Psoas muscle (tissue), 8 donors: ENCODE measurements at places on chromosomes 1 and 21. TPM values are rescaled to one million over a fixed set of nuclear protein-coding genes. Genes with fewer than 3 reads are reported as not detected.

The TMOD4 gene
- total RNA-seq: 418 TPM

- H3K27me3 ChIP-seq: peaks cover 2% of the 10 kb centered on the region
- no peak overlapping the region for H3K27ac ChIP-seq
- H3K4me1 ChIP-seq: no peaks in the 10 kb centered on the region
- H3K4me3 ChIP-seq: no peak overlapping the region
Measured at GRCh38 chr21:41302976-41303375, 13.6 kb upstream of the FAM3B start.

The CELA3A gene
- total RNA-seq: not detected

The REN gene
- total RNA-seq: not detected

The ABCA4 gene
- total RNA-seq: 0.09 TPM

DNA sequence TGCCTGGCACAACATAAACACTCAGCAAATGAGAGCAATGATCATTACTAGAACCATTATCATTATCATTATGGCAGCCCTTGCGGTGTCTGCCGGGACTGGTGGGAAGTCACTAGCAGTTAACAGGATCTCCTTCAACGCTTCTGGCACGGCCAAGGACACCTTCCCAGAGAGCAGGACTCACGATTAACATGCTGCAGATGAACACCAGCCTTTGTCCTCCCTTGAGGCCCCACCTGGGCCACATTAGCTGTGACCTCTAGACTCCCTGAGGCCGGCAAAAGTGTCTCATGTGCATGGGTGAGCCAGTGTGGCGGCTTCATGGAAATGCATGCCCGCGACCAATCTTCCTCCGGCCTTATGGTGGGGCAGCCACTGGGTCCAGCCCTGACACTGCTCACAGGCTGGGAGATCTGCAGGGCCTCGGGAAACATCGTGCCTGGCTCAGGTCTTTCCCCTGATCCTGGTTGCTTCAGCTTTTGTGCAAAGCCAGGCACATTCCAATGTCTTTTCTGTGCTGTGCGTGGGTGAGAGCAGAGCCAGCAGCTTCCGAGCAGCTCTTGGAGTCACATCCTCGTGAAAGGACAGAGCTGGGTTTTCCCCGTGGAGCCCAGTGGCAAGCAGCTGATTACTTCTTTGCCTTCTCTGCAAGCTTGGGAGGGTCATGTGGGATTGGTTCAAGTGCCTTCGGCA, 107.3 kb downstream of the HMGB4 start:
- no peaks in the 10 kb centered on the region for H3K4me1 ChIP-seq
- no peak overlapping the region for H3K4me3 ChIP-seq
- no peaks in the 10 kb centered on the region for H3K27me3 ChIP-seq

- peak; percentile 80 for DNase-seq
- peaks cover 12% of the 10 kb centered on the region for H3K36me3 ChIP-seq
- H3K4me1 ChIP-seq: peaks cover 8% of the 10 kb centered on the region
- no peaks in the 10 kb centered on the region for H3K27me3 ChIP-seq
Measured at GRCh38 chr1:228734881-228735801, at the start of gene RHOU. TSS of gene RHOU (plus strand) at chr1:228735479. CDS start at chr1:228735743, 264 bp downstream.

GRCh38 chr1:18299441-18300338, 181.0 kb upstream of the KLHDC7A start:
- H3K27ac ChIP-seq: no peak overlapping the region
- no peak overlapping the region for H3K4me3 ChIP-seq
- peaks cover 19% of the 10 kb centered on the region for H3K27me3 ChIP-seq
- H3K36me3 ChIP-seq: no peaks in the 10 kb centered on the region
- no peaks in the 10 kb centered on the region for H3K4me1 ChIP-seq
- no peak for DNase-seq

The COL9A2 gene
- not detected for total RNA-seq

GRCh38 chr1:157189096-157189495, 50.9 kb upstream of the ETV3 start:
- H3K4me3 ChIP-seq: no peak overlapping the region
- H3K4me1 ChIP-seq: no peaks in the 10 kb centered on the region
- H3K36me3 ChIP-seq: no peaks in the 10 kb centered on the region
- H3K27me3 ChIP-seq: no peaks in the 10 kb centered on the region

DNA sequence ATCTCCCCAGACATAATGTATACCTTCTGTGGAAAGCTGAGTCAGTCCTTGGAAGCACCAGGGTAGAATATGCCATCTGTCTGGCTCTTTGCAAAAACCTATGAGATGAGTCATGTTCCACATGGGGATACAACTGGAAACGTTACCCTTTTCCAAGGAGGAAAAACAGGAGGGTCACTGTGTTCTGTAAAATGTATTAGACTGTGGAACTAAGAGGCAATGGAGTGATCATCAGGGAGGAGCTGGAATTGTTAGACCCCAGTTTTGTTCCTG, 16.1 kb upstream of the PSMD4 start:
- H3K27ac ChIP-seq: peak overlapping the region; percentile 71
- no peak for DNase-seq
- H3K4me3 ChIP-seq: no peak overlapping the region

DNA sequence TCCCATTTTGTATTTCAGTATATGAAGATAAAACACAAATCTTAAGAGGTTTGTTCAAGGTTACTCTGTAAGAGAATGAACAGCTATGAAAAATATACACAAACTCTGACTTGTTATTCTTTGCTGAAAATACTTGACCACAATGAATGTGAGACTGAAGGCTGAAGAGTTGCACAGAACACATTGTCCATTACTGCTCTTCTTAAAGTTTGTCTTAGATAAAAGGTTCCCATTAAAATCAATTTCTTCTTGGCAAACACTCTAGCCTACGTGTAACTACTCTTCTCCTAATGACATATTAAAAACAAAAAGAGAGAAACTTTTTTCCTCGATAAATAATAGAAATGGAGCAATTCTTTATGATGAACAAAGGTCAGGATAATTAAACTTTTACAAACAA, 45.2 kb upstream of the RABGAP1L start:
- H3K4me3 ChIP-seq: no peak overlapping the region
- H3K27me3 ChIP-seq: no peaks in the 10 kb centered on the region
- no peaks in the 10 kb centered on the region for H3K4me1 ChIP-seq

GRCh38 chr1:173997791-173998190, 24.4 kb downstream of the RC3H1 start:
- peaks cover 28% of the 10 kb centered on the region for H3K4me1 ChIP-seq
- H3K4me3 ChIP-seq: no peak overlapping the region
- H3K27ac ChIP-seq: no peak overlapping the region
- no peaks in the 10 kb centered on the region for H3K36me3 ChIP-seq
- no peak for DNase-seq
- no peaks in the 10 kb centered on the region for H3K27me3 ChIP-seq

DNA sequence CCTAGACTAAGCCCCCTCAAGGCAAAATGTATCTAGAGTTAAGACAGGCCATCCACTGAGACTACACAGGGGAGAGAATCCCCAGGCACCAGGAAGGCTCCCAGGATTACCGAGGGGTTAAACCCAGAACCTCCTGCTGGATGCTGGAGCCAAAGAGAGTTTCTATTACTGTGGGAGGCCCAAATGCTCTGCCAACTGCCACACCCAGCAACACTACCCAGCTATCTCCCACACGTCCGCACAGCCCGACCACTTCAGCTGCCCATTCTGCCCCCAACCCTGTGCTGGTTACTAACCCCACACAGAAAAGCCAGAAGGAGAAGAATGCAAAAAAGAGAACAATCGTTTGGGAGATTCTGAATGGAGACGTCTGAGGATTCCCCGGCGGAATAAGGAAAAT, 63.6 kb downstream of the CD46 start:
- H3K4me3 ChIP-seq: peak overlapping the region; percentile 51
- peak overlapping the region; percentile 95 for H3K27ac ChIP-seq
- no peaks in the 10 kb centered on the region for H3K36me3 ChIP-seq
- no peaks in the 10 kb centered on the region for H3K27me3 ChIP-seq
- DNase-seq: no peak

The ALG14 gene
- 2.4 TPM for total RNA-seq

DNA sequence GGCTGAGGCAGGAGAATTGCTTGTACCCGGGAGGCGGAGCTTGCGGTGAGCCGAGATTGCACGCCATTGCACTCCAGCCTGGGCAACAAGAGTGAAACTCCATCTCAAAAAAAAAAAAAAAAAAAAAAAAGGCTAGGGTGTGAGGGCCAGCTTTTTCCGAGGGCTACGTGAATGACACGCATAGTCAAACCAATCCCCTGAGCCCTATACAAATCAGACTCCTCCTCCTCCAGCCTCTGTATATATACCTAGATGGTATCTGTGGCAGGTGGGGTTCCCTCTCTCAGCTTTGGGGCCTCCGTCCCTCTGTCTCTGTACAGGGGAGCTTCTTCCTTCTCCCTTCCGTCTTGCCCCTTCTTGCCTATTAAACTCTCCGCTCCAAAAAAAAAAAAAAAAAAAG, 6.7 kb downstream of the S100A16 start:
- H3K36me3 ChIP-seq: no peaks in the 10 kb centered on the region
- peaks cover 22% of the 10 kb centered on the region for H3K4me1 ChIP-seq
- no peak overlapping the region for H3K4me3 ChIP-seq
- DNase-seq: no peak

The DMRTA2 gene
- not detected for total RNA-seq

GRCh38 chr1:2213576-2214505, 14.3 kb upstream of the SKI start:
- no peaks in the 10 kb centered on the region for H3K27me3 ChIP-seq
- H3K4me3 ChIP-seq: peak overlapping the region; percentile 53
- peak overlapping the region; percentile 84 for H3K27ac ChIP-seq
- H3K36me3 ChIP-seq: no peaks in the 10 kb centered on the region
- H3K4me1 ChIP-seq: peaks cover 30% of the 10 kb centered on the region

GRCh38 chr21:19981938-19982337, 1016.3 kb upstream of the NCAM2 start:
- H3K27ac ChIP-seq: no peak overlapping the region
- no peaks in the 10 kb centered on the region for H3K4me1 ChIP-seq
- H3K36me3 ChIP-seq: no peaks in the 10 kb centered on the region
- no peaks in the 10 kb centered on the region for H3K27me3 ChIP-seq
- no peak for DNase-seq

DNA sequence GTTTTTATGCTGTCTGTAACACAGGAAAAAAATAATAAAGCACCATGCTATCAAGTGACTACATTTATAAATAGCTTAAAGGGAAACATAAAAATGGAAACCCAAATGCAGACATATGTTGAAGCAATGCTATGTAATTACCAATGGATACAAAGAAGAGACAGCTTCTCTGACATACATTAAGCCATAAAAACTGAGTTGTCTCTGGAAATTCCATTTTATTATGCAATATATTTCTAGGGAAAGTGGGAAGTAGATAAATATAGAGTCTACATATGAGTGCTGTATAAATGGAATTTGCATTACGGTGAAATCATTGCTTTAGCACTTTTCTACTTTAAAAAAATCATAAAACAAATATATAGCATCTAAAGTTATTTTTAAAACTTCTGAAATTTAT, 135.2 kb upstream of the COL11A1 start:
- H3K4me3 ChIP-seq: no peak overlapping the region
- DNase-seq: no peak
- H3K4me1 ChIP-seq: no peaks in the 10 kb centered on the region
- no peaks in the 10 kb centered on the region for H3K36me3 ChIP-seq
- no peaks in the 10 kb centered on the region for H3K27me3 ChIP-seq

- peaks cover 2% of the 10 kb centered on the region for H3K27me3 ChIP-seq
- no peaks in the 10 kb centered on the region for H3K4me1 ChIP-seq
- no peaks in the 10 kb centered on the region for H3K36me3 ChIP-seq
- DNase-seq: no peak
- no peak overlapping the region for H3K4me3 ChIP-seq
Measured at GRCh38 chr1:21550097-21550496, 40.9 kb downstream of the ALPL start.

DNA sequence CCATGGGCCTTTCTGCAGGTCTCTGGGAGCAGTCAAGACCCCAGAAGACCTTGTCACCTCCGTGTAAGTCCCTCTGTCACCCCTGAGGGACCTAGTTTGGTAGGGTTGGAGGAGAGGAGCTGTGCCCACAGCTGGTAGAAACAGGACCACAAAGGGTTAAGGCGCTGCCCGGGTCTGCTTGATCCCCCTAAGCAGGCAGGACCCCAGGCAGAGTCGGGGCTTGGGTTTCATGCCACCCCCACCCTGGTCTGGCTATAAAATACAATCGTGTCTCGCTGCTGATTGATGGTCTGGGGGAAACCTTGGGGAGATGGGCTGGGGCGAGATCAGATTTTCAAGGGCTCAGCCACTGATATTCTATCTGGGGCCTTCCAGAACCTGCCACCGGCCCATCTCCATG, 50.9 kb downstream of the TAS1R2 start:
- no peaks in the 10 kb centered on the region for H3K27me3 ChIP-seq
- peaks cover 10% of the 10 kb centered on the region for H3K4me1 ChIP-seq
- no peak overlapping the region for H3K4me3 ChIP-seq
- no peaks in the 10 kb centered on the region for H3K36me3 ChIP-seq
- no peak for DNase-seq

GRCh38 chr1:160069460-160070231, at the start of gene KCNJ10:
TSS of gene KCNJ10 (minus strand) at chr1:160070160. CDS start at chr1:160042532, 27,628 bp downstream.
- H3K4me3 ChIP-seq: peak within 1 kb of the TSS; percentile 74
- H3K27ac ChIP-seq: no peak within 1 kb of the TSS
- H3K4me1 ChIP-seq: peaks cover 6% of the 10 kb centered on the region
- DNase-seq: no peak
